ENCODE measurements at places on chromosomes 4 and X. TPM values are rescaled to one million over a fixed set of nuclear protein-coding genes. Genes with fewer than 3 reads are reported as not detected.

GRCh38 chr4:155377276-155377675 is 511 bp upstream of the MAP9 start:
- DNase-seq = no peak

- no peak for DNase-seq
Observed at GRCh38 chr4:34566091-34566490, 1678.2 kb downstream of the ARAP2 start.

The RRH gene
- not detected for total RNA-seq

The NIPAL1 gene
- 16.5 TPM for total RNA-seq
